ENCODE measurements at places on chromosomes 16 and 17.

DNA sequence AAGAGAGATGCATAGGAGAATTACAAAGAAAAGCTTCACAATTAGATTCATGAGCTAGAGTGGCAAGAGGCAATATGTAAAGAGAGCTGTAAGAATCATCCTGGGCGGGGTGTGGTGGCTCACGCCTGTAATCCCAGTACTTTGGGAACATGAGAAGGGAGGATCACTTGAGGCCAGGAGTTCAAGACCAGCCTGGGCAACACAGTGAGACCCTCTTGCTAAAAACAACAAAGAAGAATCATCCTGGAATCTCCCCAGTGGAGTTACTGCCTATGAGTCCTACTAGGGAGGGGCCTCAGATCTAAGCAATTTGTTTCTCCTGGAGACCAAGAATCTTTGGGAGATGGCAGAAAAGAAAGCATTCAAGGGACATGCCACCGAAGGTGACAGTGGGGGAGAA, 119.1 kb downstream of the HIC1 start:
- DNase-seq = no peak

DNA sequence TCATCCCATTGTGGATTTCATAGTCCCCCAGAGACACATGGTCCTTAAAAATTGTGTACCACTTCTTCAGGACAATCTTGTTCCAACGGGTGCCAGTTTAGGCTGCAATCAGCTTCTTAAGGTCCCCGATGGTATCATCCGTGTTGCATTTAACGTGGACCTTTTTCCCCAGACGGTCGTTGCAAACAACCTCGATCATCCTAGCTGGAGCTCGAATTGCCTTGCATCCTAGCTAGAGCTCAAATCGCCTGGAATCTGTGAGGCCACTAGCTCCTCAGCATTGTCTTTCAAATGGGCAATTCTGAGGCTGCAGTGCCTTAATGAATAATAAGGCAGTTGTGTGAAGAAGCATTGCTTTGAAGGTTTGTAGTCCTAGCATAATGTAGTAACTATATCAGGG, 37.7 kb upstream of the RHBDL3 start:
- DNase-seq = no peak

DNA sequence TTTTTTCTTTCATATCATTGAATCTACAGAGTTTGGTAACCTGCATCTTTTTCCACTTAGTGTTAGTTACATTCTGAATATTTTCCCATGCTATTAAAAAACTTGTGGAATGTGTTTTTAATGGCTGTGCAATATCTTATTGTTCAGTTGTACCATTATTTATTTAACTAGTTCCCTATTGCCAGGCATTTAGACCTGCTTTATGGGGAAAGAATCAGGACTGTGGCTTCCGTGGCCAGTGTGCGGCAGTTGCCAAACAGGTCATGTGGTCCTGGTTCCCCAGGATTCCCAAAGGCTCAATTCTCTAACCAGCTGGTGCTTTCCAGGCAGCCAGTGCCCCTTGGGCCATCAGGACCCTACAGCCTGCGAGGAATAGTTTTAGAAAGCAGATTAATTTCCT, 30.8 kb downstream of the NDEL1 start:
- no peak for DNase-seq

GRCh38 chr16:81821436-81822128, 42.5 kb downstream of the PLCG2 start:
- DNase-seq = peak; percentile 70

GRCh38 chr16:50570808-50571598, 22.8 kb downstream of the NKD1 start:
- DNase-seq = no peak

DNA sequence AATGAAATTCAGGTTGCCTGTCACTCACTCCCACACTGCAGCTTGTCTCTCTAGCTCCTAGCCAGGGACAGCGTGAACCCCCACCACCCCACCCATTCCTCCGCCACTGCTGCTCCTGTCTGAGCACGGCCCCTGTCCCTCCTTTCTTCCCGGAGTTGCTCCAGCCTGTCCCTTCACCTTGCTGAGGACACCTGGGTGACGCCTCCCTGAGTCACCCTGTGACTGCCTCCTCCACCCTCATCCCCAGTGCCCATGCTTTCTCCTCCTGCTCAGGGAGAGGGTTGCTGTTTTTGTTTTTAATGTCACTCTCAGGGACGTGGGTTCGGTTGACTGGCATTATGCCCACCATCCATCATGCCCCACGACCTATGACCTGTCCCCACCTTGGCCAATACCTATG, 25.8 kb upstream of the NAT9 start:
- no peak for DNase-seq

DNA sequence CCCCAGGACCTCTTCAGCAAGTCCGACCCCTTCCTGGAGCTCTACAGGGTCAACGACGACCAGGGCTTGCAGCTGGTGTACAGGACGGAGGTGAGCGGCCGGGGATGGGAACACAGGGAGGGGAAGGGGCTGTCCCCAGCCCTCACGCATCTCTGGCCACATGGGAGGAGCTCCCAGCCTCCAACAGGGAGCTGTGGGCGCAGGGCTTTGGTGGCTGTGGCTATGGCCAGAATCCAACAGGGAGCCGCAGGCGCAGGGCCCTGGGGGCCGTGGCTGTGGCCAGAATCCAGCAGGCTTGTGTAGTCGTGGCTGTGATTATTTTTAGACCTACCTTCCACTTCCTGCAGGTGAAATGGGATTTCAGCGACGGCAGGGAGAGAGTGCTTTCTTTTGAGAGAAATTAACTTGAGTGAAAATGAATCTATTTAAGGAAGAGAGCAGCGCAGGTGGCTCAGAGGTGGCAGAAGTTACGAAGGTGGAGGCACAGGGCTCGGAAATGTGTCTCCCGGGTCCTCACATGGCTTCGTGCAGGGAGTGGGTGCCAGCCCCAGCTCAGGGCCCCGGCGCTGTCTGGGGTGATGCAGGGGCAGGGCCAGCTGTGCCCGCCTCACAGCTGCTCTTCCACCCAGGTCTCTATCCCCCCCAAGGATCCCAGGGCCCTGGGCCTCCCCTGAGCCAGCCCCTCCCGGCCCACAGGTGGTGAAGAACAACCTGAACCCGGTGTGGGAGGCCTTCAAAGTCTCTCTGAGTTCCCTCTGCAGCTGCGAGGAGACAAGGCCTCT, 9.4 kb downstream of the CPNE7 start:
- no peak for DNase-seq

GRCh38 chr16:70650216-70650615, 3.9 kb downstream of the IL34 start:
- DNase-seq = no peak

- DNase-seq = no peak
Observed at GRCh38 chr16:12436201-12436657, 367.5 kb downstream of the CPPED1 start.

GRCh38 chr17:38653230-38653629, 21.5 kb downstream of the EPOP start:
- no peak for DNase-seq

- no peak for DNase-seq
Observed at GRCh38 chr17:63930951-63931575, 1.1 kb downstream of the CD79B start.

DNA sequence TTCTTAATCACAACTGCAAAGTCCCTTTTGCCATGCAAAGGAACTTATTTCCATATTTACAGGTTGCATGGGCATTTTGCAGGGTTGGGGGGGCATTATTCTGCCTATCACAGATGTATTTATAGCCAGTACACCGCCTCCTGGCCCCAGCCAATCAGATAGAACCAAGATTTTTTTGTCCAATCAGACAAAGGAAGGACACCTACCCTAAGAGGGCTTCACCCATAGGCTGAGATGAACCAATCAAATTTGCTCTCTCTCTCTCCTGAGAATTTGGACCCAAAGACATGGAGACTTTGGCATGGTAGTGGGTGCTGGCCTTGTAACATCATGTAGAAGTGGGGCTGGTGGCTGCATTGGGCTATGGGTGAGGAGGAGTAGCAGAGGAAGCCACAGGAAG, 3.9 kb upstream of the KCNG4 start:
- no peak for DNase-seq

DNA sequence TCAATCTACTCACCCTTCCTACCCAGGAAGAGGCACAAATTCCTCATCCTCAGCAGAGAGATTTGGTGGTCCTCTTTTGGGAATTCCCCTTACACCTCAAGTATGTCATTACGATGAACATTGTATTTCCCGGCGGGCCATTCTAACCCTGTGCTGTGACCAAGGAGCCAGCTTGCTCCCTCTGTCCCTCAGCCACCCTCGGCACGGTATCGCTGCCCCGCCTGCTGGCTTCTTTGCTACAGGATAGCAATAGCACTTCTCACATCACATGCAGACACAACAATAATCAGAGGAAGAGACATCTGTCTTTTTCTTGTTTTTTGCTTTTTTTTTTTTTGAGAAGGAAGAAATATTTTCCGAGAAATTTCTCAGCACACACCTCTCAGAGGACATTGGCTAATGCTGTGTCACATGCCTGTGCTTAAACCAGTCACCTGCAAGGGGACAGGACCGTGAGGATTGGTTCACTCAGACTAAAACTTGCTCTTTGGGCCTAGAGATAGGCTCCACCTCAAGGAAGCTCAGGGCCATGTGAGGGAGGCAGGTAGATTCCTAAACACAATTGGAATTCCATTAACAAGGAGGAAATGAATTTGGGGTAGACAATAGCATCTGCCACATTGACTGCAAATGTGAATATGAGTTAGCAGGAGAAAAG, 41.2 kb downstream of the TMC5 start:
- DNase-seq = no peak

GRCh38 chr17:76519048-76519966, 18.1 kb upstream of the RHBDF2 start:
- DNase-seq = no peak

DNA sequence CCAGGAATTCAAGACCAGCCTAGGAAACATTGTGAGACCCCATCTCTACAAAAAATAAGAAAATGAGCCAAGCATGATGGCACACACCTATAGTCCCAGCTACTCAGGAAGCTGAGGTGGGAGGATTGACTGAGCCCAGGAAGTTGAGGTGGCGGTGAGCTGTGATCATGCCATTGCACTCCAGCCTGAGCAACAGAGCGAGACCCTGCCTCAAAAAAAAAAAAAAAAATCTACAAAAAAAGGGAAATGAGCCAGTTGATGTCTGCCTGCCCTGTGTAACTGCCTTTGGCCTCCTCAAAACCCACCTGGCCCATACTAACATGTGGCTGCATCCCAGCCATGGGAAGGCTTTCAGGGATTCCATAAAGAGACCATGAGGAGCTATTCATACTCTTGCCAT, 4.5 kb downstream of the RANBP10 start:
- no peak for DNase-seq

DNA sequence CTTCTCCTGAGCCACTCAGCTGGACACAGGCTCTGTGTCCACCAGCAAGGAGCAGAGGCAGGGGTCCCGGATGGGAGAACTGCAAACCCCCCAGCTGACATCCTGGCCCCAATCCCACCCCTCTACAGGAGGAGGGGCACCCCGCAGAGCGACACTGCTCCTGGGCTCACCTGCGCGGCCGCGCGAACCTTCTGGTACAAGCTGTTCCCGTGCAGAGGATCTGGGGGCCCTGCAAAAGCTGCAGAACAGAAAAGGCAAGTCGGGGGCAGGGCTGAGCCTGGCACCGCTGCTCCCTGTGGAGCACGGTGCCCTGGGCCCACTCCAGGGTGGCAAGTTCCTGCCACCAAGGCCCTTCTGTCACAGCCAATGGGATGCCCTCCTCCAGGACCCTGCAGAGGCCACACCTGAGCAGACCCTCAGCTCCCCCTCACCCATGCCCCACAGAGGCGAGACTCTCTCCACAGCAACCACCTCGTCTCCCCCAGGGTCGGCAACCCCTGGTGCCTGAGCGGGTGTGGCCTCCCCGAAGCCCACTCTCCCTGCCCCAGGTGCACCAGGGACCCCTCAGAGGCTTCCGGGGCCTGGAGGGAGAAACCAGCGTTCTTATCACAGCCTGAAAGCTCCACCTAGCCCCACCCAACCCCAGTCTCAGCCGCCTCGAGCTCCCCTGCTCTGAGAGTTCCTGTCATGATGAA, 4.9 kb downstream of the TEPSIN start:
- DNase-seq = no peak

DNA sequence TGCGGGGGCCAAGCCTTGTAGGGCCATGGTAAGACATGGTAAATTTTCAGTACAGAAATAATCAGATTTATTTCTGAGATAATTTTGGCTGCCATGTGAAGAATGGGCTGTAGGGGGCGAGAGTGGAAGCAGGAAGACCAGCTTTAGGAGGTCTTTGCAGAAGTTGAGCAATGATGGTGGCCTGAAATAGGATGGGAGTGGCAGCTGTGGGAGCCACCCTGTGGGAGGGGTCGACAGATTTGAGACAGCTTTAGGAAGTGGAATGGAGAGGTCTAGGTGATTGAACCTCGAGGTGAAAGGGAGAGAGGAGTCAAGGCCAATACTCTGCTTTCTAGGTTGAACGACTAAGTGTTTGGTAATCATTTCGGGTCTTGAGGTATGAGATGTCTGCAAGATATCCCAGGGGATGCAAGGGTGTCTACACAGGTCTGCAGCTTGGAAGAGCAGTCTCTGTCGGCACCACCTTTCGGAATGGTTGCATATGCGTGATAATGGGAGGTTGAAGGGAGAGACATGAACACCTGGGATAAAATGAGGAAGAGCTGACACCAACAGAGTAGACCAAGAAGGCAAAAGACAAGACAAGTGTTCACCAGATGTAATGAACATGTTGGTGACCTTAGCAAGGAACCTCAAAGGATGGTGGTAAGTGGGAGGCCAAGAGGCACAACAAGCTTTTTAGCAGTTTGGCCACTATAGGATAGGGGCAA, 4.2 kb upstream of the ATXN7L3 start:
- peak; percentile 29 for DNase-seq

DNA sequence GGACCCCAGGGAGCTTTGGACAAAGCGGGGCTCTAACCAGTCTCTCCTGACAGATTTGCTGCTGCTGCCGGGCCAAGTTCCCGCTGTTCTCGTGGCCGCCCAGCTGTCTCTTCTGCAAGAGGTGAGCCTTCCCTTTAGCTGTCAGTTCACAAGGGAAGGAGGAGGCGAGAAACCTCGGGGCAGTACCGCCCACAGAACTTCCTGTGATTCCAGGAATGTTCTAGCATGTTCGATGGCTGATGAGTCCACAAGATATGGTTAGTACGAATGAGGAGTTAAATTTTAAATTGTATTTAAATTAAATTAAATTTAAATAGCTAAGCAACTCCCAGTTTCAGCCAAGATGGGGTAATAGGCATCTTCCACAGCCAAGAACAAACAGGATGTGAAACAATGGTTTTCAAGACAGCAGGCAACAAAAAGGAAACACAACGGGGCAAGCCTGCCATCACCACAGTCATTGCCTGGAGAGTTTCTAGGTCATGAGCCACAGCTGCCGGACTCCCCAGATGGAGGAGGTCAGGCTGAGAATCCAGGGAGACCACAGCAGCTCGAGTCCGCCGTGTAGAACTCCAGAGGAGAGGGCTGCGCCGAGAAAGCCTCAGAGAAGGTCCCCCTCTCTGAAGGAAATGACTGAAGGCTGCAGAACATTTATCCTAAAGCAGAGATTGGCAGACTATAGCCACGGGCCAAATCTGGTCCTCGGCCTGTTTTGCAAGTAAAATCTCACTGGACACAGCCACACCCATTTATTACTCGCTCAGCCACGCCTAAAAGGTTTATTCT, 9.5 kb upstream of the TCF25 start:
- DNase-seq = no peak

GRCh38 chr16:27802664-27803439, 252.9 kb downstream of the KATNIP start:
- no peak for DNase-seq

- peak; percentile 73 for DNase-seq
Observed at GRCh38 chr16:23496821-23497542, 13.3 kb downstream of the GGA2 start.

GRCh38 chr16:7218936-7219335, 113.7 kb upstream of the RBFOX1 start:
- no peak for DNase-seq
